CD4-positive, alpha-beta T cell treated with Interleukin-15 for 4 hours (primary cell): ENCODE measurements at places on chromosomes 3 and 15.

GRCh38 chr15:50824514-50824913 lies 59.0 kb upstream of the SPPL2A start:
- no peak for DNase-seq

DNA sequence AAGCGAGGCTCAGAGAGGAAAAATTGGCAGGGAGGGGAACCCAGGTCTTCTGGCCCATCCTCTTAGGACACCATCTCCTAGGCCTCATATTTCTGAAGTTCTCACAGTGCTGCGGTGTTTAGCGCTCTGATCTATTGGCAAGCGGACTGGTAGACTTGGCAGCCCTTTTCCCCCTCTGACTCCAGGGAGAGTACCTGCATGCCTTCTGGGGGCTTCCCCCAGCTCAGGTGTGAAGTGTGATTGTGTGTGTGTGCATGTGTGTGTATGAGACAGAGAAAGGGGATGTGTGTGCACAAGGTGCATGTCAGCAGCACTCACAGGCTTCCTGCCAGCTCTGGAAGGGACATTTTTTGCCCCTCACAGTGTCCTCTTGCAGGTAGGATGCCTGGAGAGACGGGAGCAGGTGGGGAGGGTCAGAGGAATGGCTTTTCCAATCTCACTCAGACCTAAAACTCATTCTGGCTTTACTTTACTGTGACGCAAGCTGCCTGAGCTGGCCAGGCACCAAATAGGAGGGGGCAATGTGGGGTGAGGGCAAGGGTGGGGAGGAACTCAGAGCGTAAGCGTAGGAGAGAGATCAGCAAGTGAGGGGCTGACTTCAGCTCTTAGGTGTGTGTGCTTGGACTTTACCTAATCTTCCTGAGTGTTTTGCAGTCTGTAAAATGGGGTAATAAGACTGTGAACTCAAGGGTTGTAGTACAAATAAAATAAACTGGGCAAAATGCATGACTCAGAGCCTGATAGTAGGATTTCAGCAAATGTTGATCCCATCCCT lies 4.0 kb upstream of the IL17RE start:
- DNase-seq = no peak

GRCh38 chr3:13976469-13976868 lies 96.6 kb upstream of the WNT7A start:
- no peak for DNase-seq

DNA sequence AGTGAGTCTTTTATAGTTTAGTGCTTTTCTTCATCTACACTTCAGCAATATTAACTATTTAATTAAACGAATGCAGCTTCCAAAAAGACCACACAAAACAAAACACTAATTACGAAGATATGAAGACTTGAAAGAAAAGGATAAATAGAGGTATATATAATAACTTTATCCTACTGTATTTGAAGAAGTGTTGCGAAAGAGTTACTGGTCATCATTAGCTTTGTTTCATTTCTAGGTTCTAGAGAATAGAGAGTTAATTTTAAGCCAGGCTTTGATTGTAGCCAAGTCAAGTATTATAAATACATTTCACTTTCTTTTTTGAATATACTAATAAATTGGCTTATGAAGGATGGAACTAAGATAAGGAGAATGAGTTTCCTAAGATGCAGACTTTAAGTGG lies 416.8 kb upstream of the GBE1 start:
- DNase-seq = no peak

DNA sequence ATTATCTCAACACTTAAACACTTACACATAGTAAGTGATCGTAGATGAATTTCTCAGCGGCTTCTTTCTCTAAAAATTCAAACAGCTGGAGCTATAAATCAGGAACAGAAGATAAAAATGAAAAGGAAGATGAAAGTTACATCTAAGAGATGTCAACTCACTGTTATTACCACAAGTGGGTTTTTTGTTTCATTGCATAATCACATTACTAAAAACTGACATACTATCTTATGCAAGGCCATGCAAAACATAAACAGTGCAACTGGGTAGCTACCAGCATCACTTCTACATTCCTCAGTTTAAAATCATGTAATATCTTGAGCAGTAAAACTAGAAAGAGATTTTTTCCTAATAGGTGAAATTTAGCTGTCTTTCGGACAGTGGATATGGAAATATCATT lies 14.9 kb downstream of the MINDY4B start:
- no peak for DNase-seq

GRCh38 chr3:24145981-24146822 lies 201.1 kb downstream of the NR1D2 start:
- DNase-seq = no peak

DNA sequence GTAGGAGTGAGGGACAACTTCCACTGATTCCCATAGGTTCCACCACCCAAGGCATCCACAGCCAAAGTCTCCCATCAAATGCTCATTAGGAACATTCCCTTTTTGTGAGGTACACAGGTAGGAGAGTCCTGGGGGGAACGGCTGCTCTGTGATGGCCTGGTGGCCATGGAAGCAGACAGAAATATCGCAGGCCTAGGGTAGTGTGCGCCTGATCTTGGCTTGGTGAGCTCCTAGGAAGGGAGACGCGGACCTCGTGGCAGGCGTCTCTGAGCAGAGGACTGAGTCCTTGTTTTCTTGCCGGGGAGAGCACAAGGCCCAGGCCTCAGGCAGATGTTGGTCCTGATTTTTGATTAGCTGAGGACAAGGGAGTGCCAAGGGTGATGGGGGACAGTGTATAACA lies 99.5 kb downstream of the SNRPN start:
- no peak for DNase-seq

- no peak for DNase-seq
Observed at GRCh38 chr15:70922119-70922518, 29.5 kb downstream of the LRRC49 start.
